ENCODE measurements at places on chromosomes 4 and X. TPM values are rescaled to one million over a fixed set of nuclear protein-coding genes. Genes with fewer than 3 reads are reported as not detected.
A peak's percentile ranks its signal among the peaks of the same experiment; 100 is the strongest.

- DNase-seq = peak; percentile 64
These were observed 144.6 kb upstream of the EDNRA start for GRCh38 chr4:147336252-147336651.

GRCh38 chr4:109395694-109396093 is 37.9 kb upstream of the SEC24B start:
- no peak for DNase-seq

- no peak for DNase-seq
These were observed 29.8 kb upstream of the ARHGAP24 start for GRCh38 chr4:85445050-85445639.

Gene PRKG2
- not detected for total RNA-seq

GRCh38 chr4:622996-623913 is 2.1 kb upstream of the PDE6B start:
- DNase-seq = no peak

Gene PRSS12
- total RNA-seq = 17.8 TPM

- no peak for DNase-seq
These were observed 162.9 kb upstream of the USP9X start for GRCh38 chrX:40922307-40922706.

Gene DGKK
- not detected for total RNA-seq

DNA sequence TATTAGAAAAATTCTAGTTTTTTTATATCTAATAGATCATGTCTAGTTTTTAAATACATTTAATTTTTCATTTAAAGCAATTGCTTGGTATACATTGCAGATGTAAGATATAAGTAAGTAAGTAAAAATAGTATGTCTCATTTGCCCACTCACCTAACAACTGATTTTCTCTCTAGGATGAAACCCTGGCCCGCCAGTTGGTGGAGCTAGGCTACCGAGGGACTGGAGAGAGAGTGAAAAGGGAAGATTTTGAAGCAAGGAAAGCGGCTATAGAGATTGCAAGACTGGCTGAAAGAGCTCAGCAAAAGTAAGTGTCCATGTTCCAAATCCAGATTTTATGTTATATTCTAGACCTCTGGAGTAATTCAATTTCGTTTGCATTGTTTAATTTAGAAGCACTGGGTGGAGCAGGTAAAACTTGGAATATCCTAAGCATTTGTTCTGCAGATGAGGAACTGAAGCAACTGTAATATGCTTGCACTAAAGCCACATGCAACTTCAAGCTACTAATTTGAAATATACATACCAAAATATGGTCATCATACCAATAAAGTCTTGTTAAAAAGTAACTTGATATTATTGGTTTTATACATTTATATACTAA is 27.1 kb downstream of the CFAP299 start:
- no peak for DNase-seq

DNA sequence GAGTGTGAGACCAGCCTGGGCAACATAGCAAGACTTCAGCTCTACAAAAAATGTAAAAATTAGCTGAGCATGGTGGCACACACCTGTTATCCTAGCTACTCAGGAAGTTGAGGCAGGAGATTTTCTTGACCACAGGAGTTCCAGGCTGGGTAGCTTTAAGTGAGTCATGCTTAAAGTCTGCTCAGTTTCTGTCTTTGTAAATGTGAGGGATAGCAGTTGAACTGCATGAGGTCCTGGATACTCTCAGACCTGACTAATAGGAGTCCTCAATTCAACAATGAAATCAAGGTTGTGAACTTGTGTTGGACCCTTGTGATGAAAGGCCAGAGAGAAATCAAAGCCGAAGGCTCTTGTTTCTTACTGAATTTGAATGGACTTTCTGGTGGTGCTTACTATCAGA is 45.2 kb downstream of the STARD8 start:
- no peak for DNase-seq

Gene OCRL
- 14.5 TPM for total RNA-seq

- no peak for DNase-seq
These were observed 47.6 kb upstream of the ADAD1 start for GRCh38 chr4:122331195-122331594.

- no peak for DNase-seq
These were observed 14.4 kb downstream of the TXK start for GRCh38 chr4:48119646-48120045.

All from dermis microvascular lymphatic vessel endothelial cell (primary cell).